Breast epithelium (tissue), 4 donors: ENCODE measurements at places on chromosomes 13 and 19. TPM values are rescaled to one million over a fixed set of nuclear protein-coding genes. Genes with fewer than 3 reads are reported as not detected.

- no peak for DNase-seq
Measured at GRCh38 chr13:100130930-100131511, 42.1 kb downstream of the PCCA start.

- DNase-seq, result no peak
Measured at GRCh38 chr19:39351537-39352064, 9.4 kb downstream of the SAMD4B start.

GRCh38 chr19:18741124-18742121, 49.7 kb downstream of the COMP start:
- DNase-seq, result peak; percentile 83

The FFAR2 gene
- not detected for total RNA-seq

- no peak for DNase-seq
Measured at GRCh38 chr13:24249624-24250023, 59.8 kb upstream of the C1QTNF9 start.

GRCh38 chr19:18737337-18737953, 53.7 kb downstream of the COMP start:
- no peak for DNase-seq

DNA sequence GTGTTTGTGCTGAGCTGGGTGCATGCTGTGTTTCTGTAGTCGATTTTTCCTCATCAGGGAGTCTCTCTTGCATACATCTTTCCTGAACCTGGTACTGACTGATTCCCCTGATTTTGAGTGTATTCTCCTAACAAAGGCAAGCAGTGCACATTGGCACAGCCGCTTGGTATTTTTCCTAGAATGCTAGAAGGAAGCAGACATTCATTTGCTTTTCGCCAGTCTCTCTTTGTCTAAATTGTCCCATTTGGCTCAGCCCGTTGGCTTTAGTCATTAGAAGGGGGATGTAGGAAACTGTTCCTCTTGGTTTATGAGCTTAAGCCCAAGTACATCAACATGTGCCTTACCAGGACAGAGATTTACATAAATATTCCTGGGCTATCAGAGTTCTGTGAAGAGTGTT, 266.1 kb upstream of the TMTC4 start:
- no peak for DNase-seq

The CUL4A gene
- total RNA-seq, result 108 TPM

The MIA gene
- 5.6 TPM for total RNA-seq

GRCh38 chr19:35208121-35208520, 20.4 kb downstream of the FAM187B start:
- DNase-seq, result no peak

GRCh38 chr13:72700509-72700908, 26.9 kb downstream of the MZT1 start:
- no peak for DNase-seq

The COMP gene
- 4.9 TPM for total RNA-seq

The SIPA1L3 gene
- total RNA-seq, result 9.6 TPM

The SMIM17 gene
- total RNA-seq, result not detected

The CCL25 gene
- not detected for total RNA-seq

The CRX gene
- not detected for total RNA-seq

DNA sequence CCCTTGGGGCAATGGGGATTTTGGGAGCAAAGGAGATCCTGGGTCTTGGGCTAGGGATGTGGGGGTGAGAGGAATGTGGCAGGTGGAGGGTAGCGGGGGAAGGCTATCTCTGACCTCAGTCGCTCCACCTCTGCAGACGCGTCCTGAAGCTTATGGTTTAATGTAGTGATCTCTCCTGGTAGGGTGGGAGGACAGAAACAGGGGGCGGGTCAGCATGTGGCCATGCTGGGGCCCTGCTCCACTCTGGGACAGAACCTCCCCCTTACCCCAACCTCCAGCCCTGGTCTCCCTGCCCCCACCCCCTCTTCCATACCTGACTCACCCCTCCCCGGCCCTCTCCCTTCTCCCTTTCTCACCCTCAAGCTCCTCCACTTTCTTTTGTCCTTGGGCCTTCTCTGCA, 1.4 kb downstream of the BST2 start:
- DNase-seq, result no peak

DNA sequence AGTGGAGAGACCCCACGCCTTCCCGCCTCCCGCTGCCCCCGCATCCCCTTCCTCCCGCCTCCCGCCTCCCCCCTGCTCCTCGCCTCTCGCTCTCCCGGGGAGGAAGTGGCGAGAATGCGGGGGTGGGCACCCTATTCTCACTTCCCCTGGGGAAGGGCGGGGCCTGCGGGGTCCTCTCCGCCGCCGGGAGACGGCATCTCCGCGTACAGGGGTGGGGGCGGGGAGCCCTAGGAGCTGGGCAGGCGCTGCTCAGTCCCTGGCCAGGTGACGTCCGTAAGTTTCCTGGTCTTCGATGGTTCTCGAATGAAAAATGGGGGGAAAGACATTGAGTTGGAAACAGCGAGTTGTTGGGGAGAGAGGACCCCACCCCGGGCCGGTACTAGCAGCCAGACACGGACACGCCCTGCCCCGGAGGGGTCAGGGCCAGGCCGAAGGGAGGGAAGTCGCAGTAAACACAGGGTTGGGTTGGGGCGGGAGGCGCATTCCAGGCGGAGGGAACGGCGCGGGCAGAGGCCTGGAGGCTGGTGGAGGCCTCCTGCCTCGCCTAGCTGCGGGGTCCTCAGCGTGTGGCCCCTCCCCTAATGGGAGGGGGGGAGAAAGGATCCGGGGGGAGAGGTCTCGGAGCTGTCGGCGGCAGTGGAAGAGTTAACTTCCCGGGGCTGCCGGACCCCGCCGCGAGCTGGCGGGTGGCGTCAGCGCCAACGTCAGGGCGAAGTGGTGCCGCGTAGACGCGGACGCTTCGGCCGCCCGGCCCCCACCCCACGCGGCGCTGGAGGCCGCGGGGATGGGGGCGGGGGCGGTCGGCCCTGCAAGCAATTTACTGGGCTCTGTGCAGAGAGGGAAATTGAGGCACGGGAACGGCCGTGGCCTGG, 10.4 kb upstream of the JUND start:
- DNase-seq, result peak; percentile 91

GRCh38 chr13:64633948-64634347, 2596.2 kb downstream of the PCDH9 start:
- no peak for DNase-seq

DNA sequence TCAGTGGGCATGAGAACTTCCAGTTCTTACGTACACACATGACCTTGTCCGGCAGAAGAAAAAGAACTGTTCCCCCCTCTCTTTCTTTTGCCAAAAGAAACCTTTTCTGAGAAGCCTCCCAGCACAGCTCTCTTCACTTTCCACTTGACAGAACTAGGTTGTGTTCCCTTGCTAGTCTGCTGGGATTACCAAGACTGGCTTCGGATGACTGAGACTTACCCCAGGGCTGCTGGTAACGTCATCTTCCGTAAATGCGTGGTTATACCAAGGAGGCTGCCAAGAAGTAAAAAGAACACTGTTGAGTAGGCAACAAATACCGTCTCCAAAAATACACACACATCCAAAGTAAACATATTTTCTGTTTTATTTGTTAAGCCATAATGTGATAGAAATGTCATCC, 908.2 kb downstream of the EFNB2 start:
- DNase-seq, result no peak

GRCh38 chr19:48714759-48715675, 4.5 kb downstream of the MAMSTR start:
- DNase-seq, result no peak

The ARRDC5 gene
- total RNA-seq, result not detected

DNA sequence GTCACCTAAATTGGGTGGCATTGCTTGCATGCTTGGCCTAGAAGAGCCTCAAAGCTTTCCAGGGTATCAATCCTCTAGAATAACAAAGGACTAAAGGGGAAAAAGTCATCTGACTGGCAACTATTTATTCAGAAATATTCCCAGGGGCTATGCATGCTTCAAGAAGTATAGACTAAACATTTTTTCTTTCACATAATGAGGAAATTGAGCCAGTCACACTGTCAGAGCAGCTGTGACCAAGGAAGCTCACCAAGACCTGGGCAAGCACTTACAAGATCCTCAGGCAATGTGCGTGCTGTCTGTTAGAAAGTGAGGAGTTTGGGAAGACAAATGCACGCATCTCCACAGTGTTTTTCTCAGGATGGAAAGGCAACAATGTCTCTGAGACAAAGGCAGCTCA, 747.2 kb downstream of the DIAPH3 start:
- DNase-seq, result no peak

GRCh38 chr13:84377106-84377505, 494.8 kb upstream of the SLITRK1 start:
- no peak for DNase-seq

DNA sequence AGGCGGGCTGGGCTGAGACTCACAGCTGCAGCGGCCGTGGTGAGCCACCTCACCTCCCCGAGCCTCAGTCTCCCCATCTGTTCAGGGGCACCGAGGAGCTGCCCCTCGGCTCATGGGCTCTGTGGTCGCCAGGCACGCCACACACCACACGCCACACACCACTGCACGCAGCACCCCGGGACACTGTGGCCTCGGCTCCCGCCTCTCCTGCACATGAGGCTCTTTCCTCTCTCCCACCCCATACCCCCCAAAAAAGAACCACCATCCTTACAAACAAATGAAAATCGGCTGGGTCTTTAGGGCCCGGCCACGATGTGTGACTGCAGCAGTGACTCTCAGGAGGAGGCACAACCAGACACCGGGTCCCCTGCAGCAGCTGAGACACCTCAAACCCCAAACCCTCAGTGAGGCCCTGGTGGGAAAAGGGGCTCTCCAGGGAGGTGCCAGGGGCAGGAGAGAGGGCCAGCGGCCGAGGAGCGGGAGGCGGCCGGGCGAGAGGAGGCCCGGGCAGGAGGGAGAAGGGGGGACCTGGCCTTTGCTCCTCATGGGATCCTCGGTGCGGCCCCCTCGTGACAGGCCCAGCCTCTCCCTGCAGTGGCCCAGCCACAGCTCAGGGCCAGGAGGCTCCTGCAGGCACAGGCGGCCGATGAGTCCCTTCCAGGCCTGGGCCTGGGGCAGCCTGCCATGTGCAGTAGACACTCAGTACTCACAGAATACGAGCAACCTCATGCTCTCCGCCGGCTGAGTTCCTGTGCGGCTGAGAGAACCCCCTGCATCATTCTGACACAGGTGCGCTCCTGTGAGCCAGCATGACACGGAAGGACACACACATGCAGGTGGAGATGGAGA, 66.3 kb downstream of the RASA3 start:
- DNase-seq, result no peak

- no peak for DNase-seq
Measured at GRCh38 chr19:6423499-6424194, 964 bp downstream of the KHSRP start.

The MEX3D gene
- 12.6 TPM for total RNA-seq

The BBC3 gene
- total RNA-seq, result 6.4 TPM

DNA sequence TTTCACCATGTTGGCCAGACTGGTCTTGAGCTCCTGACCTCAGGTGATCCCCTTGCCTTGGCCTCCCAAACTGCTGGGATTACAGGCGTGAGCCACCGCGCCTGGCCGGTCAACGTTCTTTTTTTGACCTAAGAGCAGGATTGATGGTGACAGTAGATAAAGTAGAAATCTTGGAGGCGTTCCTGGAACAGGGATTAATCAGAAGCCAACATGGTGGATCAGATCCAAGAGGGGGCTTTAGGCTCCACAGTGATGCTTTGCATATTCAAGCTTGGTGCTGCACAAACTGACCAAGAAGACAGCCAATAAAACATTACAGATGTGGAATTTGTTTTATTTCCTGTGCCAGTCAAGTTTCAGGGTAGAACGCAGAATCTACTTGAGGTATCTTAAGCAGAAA, 271.2 kb downstream of the FGF9 start:
- no peak for DNase-seq

The CADM4 gene
- total RNA-seq, result 2.1 TPM

DNA sequence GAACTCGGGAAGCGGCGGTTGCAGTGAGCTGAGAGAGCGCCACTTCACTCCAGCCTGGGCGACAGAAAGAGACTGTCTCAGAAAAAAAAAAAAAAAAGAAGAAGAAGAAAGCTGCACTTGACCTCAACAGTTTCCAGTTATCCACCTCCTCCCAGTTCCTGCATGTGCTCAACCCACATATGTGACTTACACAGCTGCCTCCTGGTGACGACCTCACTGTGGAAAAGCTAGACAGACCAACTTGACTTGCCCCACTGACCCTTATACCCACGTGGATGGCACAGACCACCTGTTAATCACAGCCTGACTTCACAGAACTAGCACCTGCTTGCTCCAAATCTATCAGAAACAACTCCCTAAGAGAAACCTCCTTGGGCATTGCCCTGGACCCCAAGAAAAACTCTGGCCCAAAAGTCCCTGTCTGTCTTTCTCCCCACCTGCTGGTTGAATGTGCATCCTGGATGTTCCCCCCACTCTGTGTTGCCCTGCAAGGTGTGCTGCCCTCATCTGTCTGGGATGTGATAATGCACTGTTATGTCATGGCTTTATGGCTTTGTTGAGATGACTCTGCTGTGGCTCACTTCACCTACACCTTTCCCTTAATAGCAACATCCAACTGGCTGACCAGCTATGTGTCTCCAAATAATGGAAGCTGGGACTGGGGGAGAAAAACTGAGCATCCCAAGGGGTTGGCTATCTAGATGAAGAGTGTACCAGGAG, 2.8 kb downstream of the ZNF20 start:
- DNase-seq, result no peak

DNA sequence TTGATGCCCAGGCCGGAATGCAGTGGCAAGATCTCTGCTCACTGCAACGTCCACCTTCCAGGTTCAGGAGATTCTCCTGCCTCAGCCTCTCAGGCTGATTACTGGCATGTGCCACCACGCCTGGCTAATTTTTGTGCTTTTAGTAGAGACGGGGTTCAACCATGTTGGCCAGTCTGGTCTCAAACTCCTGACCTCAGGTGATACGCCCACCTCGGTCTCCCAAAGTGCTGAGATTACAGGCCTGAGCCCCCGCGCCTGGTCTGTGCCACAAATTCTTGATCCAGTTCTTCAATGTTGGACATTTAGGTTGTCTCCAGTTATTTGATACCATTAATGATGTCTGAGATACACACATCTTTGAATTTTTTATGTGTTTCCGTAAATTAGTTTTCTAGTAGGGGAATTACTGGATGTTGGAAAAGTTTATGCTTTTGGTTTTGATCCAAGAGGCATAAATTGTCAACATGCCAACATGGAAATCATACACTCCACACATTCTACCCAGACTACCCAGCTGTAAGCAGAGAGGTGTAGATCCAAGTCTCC, 525 bp upstream of the COG3 start:
- DNase-seq, result peak; percentile 21

The KLK10 gene
- total RNA-seq, result 3.3 TPM
